CD4-positive, alpha-beta T cell (primary cell): ENCODE measurements at places on chromosomes 12 and 14.

GRCh38 chr12:127494961-127495915 is 771.7 kb upstream of the TMEM132C start:
- no peak for DNase-seq

DNA sequence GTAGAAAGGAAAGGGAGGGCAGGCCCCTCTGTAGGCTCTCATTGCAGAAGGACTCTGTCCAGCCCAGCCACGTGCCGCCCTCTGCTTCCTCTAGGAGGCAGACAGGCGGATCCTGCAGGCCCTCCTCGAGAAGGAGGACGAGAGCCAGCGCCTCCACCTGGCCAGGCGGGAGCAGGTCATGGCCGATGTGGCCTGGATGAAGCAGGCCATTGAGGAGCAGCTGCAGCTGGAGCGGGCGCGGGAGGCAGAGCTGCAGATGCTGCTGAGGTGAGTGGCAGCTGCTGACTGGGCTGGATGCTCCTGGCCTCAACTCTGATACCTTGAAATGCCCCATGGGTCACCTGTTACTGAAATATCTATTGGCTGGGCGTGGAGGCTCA is 10.9 kb downstream of the TCHP start:
- DNase-seq: peak; percentile 25

GRCh38 chr12:22533155-22533554 is 11.2 kb downstream of the C2CD5 start:
- DNase-seq: no peak

GRCh38 chr14:78005325-78005724 is 164.8 kb upstream of the NRXN3 start:
- peak; percentile 15 for DNase-seq

DNA sequence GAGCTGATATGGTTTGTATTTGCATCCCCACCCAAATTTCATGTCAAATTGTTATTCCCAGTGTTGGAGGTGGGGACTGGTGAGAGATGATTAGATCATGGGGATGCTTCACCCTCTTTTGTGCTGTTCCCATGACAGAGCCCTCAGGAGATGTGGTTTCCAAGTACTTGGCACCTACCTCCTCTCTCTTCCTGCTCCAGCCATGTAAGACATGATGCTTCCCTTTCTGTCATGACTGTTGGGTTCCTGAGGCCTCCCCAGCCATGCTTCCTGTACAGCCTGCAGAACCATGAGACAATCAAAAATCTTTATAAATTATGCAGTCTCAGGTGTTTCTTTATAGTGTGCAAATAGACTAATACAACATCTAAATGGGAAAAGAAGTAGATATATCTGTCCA is 754.5 kb downstream of the TMEM121 start:
- DNase-seq: no peak

DNA sequence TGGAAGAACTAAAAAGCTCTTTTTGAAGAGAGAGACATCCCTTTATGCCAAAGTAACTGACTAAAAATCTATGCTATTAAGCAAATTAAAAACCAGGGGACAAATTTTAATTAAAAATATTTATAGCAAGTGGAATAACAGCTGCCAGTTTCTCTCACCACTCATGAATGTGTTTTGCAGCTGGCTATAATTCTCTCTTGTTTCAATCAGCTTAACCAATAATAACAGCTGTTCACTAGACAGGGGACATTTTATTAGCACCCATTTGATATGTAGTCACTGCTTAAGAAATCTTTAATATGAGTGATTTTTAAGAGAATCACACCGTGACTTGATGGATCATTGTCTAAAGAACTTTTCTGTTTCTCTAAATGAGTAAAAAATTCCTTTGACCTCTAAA is 34.2 kb upstream of the KRR1 start:
- no peak for DNase-seq

DNA sequence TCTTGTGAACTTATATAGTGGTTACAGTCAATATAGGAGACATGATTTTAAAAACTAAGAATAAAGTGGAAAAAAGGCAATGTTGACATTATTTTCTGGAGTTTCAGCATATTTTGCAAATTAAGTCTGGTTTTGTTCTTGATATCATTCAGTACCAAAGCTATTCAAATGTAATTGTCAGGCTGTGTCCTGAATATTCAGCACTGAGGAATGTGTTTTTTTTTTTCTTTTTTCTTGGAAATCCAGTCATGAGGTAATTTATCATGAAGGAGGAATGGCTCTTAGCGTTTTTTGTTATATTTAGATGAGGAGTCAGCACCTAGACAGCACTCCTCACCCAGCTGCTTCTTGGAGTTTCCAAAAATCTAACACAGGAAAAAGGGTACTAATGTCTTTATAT is 225.5 kb downstream of the CCDC91 start:
- DNase-seq: no peak

- DNase-seq: no peak
Observed at GRCh38 chr14:93368996-93369712, 22.2 kb downstream of the COX8C start.

DNA sequence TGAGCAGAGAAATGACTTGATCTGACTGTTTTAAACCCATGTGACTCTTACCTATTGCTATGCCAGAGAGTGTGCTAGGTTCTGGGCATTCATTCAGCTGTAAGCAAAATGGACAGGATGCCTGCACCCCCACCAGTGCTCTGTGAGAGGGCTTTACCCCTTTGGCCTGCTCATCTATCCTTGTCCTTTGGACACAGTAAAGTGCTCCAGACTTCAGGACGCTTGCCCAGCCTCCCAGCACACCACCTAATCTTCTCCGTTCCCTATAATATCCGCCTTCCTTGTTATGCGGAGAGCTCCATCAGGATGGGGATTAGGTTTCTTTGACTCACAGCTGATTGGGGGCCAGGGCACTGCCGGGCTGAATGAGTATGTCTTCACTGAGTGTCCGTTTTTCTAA is 4.4 kb upstream of the ZNF839 start:
- DNase-seq: no peak

GRCh38 chr12:109670731-109671130 is 42.9 kb upstream of the FAM222A start:
- DNase-seq: no peak

DNA sequence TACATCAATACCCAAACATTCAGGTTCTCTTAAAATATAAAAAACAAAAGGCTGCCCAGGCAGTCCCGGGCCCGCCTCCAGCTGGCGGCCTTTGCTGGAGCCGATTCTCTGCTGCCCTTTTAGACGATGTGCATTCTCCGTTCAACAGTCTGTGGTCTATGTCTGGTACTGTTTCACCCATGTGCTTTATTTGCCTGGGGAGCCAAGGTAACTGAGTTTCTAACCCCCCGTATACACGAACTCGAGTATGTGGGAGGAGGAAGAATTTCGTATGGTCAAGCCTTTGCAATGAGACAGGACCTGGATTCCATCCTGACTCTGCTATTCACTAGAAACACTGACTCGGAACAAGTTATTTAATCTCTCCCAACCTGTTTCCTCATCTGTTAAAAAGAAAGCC is 54.1 kb upstream of the GPR68 start:
- DNase-seq: no peak

DNA sequence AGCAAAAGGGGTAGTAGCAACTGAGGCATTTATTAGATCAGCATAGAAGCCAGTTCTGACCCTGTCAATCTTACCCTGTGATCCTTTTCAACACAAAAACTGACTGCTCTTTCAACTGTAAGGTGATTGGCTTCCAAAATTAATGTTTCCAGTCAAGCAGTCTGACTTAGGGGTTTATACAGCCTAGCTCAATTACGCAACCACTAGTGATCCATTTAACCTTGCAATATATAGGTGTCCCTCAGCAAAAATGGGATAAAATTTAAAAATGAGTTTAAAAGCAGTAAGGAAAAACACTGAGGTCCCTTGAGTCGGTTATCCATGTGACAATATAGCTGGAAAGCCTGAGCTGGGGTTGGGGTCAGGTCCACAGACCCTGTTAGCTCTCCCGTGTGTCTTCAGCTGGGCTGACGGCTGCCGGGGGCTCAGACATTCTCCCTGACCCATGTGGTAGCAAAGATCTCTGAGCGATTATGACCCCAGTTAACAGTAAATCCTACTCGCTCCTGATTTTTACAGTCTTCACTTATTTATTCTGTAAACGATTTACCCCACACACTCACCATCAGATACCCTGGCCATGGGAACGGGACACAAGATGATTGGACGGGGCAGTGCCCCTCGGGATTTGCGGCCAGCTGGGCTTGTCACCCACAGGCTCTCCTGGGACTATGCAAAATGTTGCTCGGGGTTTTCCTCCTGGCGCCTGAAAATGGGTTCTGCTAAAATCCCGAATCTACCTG is 16.6 kb downstream of the ADGRD1 start:
- no peak for DNase-seq

DNA sequence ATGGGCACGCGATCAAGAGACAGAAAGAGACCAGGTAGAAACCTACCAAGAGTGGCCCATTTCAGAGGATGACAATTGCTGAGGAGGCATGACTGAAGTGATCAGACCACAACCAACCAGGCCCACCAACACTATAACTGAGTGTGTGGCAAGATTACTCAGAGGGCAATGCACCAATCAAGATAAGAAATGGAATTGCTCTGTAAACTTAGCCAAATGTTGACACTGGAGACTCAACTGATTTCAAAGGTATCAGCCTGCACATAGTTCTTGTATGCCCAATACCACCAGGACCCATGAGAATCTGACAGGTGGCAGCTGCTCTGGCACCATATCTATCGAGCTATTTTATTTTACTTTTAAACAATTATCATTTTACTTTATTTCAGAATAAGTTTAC is 128.9 kb downstream of the FOXN3 start:
- DNase-seq: no peak

DNA sequence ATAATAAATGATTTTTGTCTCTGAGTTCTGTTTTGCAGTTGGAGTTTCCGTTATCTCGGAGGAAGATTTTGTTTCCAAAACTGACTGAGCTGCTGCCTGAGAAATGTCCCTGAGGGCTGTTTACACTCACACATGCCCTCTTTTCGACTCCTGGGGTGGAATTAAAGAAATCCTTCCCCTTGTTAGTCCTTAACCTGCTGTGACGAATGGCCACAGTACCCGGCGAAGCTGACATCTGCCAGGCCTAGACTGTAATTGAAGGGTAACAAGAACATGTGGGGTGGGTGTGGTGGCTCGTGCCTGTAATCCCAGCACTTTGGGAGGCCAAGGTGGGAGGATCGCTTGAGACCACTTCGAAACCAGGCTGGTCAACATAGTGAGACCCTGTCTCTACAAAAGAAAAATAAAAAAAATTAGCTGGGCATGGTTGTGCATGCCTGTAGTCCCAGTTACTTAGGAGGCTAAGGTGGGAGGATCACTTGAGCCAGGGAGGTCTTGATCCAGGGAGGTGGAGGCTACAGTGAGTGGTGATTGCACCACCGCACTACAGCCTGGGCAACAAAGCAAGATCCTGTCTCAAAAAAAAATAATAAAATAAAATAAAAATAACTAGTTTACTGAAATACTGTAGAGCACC is 8.4 kb downstream of the OASL start:
- DNase-seq: no peak

DNA sequence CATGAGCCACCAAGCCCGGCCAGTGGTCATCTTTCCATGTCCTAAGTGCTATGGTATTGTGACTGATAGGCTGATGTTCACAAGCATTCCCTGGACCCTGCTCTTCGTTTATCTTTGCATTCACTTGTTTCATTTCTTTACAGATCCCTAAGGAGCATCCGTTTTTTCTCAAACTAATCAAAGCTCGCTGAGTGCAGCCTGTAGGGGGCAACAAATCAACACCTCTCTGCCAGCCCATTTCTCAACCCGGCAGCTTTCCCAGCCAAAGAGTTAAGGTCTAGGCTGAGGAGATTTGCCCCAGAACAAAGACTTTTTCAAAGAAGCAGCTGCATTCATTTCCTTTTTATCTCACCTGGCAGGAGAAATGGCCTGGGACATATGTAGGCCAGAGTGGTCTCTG is 12.1 kb downstream of the SIRT4 start:
- no peak for DNase-seq

DNA sequence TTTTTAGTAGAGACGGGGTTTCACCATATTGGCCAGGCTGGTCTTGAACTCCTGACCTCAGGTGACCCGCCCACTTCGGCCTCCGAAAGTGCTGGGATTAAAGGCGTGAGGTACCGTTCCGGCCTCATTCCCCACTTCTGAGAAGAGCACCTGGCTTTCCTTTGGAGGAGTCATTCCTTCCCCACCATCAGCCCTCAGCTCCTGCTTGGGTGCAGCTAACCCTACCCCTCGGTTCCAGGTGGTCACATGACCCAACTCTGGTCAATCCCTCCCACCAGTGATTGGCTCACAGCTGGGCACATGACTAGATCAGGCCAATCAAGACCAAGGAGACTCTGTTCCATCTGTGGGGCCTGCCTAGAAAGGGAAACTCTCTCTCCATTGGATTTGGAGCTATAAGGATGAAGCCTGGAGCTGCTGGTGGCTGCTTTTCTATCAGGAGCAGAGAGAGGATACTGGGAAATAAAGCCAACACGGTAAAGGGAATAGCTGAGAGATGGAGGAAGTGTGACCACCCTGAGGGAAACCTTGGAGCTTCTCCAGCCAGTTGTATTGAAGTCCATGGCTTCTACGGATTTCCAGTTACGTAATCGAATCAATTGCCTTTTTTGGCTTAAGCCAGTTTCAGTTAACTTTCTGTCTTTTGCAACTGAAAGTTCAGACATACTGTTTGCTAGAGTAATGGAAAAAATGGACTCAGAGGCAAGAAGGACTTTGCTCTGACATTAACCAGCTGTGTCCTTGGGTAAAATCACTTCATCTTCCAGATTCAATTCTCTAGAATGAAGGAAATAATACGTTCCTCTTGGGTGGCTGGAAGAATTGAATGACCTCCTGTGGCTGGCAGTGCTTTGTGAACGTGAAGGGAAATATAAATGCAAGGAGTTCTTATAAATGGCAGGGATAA is 19.7 kb upstream of the IFT81 start:
- no peak for DNase-seq

- DNase-seq: no peak
Observed at GRCh38 chr14:104227806-104228205, 89.4 kb downstream of the KIF26A start.

GRCh38 chr12:123278101-123278627 is 6.5 kb upstream of the CDK2AP1 start:
- DNase-seq: no peak

DNA sequence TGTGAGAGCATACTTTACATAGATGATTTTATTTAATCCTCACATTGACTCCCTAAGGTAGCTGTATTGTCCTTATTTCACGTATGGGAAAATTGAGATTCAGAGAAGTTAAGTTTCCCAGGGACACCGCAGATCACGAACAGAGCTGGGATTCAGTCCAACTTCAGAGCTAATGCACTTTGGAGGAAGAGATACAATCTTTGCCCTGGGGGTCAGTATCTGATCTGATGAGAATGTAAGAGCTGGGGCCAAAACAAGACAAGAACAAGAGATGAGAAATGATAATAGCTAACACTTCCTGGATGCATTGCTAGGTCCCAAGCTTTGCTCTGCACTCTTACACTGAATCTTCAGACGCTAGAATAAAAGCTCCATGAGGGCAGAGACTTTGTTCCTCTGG is 6.0 kb upstream of the CSAD start:
- DNase-seq: no peak

DNA sequence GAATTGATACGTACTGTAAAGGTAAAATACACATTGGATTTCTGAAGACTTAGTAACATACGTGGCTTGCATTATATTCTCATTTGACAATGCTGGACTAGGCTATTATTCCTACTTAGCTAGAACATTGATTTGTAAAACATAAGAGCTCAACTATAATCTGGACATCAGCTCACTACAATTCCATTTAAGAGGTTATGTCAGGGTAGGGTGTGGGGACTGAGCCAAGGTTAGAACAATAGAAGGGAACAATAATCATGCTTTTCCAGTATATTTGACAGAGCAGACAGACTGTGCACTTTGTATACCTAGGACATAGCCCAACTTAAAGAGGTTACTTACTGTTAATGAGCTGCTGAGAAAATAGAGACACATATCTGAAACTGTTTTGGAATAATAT is 10.8 kb downstream of the ZCRB1 start:
- DNase-seq: no peak
